ENCODE measurements at places on chromosomes 3 and 15. TPM values are rescaled to one million over a fixed set of nuclear protein-coding genes. Genes with fewer than 3 reads are reported as not detected.
A peak's percentile ranks its signal among the peaks of the same experiment; 100 is the strongest.

DNA sequence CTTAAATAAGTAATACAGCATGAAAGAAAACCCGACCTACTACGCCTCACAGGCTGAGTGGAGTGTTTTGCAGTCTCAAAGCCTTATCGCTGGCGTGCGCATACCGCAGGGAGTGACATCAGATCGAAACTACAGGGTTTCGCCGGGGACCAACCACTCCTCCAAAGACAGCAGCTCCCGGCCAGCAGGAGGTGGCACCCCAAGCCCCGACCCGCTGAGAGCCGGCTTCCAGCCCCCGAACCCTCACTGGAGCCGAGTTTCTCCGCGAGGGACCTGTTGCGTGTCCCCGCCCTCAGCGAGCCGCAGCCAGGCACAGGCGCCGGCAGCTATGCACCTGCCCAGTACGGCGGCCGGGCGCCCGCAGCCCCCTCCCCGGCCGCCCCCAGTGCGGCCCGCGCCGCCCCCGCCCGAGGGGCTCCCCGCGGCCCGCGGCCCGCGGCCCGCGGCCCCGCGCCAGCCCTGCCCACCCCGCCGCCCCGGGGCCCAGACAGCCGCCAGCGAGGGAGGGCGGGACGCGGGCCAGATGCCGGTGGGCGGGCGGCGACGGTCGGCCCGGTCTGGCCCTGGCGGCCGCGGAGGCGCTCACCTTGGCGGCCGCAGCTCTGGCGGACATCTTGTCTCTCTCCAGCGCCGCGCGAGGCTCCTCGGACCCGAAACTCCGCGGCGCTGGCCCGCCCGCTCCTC is 710 bp downstream of the TJP1 start:
- DNase-seq: peak; percentile 44

- no peak for DNase-seq
These were observed 10.7 kb downstream of the RBM15B start for GRCh38 chr3:51401735-51402134.

DNA sequence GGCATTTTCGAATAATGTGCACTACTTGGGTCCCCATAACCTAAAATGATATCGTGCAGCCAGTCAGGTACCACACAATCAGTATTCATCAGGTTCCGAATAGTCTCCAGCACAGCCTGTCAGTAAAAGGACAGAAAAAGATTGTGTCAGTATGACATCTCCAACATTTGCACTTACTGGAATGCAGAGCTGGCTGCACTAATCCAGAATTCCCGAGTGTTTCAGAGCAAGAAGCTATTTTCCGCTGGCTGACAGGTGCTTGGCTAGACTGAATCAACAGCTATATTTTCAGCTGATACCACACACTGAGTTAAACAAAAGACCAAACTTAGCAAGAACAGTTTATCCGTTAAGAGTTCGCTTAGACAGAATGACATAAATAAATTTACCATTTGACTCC is 68.8 kb downstream of the AQR start:
- no peak for DNase-seq

- DNase-seq: no peak
These were observed 123.2 kb upstream of the TUSC7 start for GRCh38 chr3:116586285-116586944.

DNA sequence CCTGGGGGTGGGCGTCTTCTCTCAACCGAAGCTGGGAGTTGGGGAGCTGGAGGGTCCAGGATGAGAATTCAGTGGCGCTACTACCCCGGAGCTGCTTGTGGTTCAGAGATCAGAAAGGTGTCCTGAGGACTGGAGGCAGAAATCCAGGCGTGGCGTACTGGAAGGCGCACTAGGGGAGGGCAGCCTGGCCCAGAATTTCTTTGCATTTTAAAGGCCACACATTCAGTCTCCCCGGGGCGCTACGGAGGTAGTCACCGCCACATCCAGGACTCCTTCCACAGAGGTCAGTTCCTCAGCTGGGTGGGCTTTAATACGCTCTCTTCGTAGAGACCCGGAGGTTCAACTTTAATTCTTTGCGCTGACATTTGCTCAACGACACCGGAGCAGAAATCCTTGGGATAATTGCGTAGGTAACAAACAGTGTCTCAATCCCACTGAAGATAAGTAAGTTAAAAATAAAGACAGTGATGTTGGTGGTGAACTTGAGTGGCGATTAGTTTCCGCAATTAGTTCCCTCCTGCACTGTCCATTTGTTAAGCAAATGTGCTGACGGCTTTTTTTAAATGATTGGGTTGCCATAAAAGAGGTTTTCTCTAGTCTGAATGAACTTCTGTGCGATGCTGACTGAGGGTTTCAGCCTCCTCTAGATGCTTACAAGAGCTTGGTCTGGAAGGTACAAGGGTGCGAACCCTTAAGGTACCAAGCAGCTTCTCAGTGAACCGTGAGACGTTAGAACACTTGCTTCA is 535 bp downstream of the MCTP2 start:
- DNase-seq: no peak

DNA sequence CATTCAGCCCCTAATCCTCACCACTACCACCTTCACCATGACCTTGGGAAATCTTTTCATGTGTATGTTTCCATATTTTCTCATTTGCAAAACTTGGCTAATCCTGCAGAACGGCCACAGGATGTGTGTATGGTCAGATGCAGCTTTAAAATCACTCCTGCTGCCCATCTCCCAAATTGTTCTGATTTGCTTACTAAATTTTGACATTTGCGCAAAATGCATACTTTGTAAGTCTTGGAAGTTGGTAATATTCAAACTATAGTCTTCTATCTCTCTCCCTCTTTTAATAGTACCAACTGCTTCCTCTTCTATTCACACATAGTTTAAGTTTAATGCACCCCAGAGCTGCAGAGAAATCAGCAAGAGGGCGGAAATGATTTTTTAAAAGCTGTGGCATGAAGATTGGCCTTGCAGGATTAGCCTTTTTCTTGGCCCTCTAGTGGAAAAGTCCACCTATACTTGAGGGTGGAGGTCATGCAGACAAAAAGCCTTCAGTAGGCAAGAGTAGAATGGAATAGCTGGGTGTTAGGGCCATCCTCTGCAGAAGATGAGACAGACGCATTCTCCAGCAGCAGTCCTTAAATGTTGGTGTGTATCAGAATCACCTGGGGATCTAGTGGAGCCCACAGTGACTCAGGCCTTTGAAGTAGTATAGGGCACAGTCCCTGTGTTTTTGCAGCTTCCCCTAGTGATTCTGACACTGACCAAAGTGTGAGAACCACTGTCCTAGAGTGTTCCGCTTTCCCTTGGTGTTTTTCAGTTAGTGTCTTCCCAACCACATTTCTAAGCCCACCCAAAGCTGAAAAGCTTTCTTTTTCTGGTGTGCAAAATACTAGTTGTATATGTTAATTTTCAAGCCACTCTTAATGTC is 181.7 kb downstream of the CHST2 start:
- DNase-seq: no peak

DNA sequence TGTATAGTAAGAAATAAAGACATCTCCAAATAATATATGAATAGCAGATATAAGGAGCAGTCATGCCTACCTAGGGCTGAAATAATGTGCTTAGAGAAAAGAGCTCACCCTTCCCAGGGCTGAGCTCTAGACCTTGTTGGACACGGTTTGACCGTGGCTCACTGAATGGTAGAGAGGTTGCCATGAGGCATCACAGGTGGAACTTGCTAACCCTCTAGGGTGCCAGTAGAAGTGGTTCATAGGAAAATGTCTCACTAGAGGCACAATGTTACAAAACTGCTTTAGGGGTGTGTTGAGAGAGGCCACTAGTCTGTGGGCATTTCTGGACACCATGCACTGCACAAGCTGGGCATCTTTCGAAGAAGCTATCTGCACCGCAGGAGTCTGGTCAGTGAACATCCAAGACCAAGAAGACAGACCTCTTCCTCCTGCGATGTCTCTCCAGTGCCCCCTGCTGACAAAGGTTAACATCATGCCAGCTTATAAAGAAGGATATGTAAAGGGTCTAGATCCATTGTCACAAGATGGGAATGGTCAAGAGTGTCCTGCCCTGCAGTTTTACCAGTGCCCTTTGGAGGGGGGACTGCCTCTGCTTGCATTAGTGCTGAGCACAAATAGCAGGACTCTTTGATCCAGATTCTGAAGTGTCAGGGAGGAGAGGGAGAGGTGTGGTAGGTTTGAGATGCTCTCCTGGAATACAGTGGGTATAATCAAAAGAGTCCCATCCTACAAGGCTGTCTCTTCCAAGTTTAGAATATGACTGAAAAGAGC is 266.8 kb downstream of the ZNF385D start:
- DNase-seq: no peak

DNA sequence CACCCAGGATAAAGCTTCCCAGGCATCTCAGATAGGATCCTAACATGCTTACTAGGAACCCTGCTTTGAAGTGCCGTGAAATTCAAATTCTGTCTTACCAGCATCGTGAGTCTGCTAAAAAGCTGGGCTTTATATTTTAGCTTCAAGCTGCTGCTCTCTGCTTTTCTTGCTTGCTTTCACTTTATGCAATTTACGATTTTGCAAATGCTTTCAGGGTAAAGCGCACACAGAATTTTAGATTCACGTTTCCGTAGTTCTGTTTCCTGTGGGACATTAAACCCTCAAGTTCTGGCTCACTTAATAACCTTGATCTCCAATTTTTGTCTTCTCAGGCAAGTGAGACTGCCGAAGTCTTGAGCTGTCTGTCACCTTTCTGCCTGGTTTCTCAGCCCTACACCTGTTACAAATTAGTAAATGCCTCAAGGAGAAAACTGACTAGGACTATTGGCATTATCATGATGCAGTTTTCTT is 170.5 kb upstream of the TGFBR2 start:
- DNase-seq: no peak

DNA sequence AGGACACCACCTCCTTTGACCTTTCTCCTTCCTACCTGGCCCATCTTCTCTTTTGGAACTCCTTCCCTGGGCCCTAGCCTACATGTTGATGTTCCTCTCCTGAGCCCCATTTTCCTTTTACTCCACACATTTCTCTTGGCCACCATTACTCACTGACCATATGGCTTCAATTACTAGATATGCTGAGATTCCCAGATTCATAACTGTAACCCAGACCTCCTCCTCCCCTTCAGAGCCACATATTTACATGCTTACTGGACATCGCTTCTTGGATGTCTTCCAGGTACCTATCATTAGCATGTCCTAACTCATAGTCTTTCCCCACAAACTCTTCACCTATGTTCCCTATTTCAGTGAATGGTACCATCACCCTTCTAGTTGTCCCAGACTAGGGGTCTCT is 24.4 kb upstream of the TRIM59 start:
- DNase-seq: no peak

DNA sequence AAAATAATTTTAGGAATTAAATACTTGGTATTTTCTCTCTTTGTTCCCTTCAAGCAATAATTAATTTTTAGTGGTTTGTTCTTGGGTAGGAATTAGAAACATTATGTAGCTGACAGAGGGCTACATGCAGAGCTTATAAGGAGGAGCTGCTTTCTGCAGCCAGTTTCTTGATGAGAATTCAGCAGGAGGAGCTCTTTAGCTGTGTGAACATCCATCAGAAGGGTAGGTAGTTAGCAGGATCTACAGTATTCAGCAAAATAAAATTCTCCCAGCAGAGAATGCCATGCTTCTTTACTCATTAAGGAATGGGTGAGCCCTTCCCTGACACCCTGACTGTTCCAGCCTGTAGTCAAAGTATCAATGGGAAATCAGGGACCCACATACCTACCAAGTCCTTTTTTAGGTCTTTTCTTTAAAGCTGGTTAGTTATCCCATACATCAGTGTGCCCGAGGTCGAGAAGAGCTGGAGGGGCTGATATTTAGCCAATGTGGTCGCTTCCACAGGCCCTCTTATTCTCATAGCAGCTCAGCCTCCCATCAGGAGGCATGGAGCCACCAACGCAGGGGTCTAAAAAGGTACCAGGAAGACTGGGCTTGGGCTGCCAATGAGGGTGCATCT is 54.0 kb downstream of the KCNAB1 start:
- no peak for DNase-seq

DNA sequence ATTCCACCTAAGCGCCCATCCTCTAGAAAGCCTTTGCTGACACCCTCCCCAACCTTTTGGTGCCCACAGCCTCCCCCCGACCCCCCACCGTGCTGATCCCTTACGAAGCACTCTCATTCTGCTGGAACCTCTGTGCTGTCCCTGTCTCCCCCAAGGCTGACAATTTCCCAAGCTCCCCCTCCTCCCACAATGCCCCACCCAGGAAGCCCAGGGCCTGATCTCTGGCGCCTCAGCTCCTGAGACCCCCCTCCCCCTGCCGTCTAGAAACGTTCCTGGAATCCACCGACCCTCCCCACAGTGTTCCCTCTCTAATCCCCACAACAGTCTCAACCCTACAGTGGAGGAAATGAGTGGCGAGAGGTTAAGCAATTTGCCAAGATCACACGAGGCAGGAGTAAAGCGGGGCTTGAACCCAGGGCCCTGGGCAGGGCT is 18.3 kb downstream of the MYL3 start:
- no peak for DNase-seq

DNA sequence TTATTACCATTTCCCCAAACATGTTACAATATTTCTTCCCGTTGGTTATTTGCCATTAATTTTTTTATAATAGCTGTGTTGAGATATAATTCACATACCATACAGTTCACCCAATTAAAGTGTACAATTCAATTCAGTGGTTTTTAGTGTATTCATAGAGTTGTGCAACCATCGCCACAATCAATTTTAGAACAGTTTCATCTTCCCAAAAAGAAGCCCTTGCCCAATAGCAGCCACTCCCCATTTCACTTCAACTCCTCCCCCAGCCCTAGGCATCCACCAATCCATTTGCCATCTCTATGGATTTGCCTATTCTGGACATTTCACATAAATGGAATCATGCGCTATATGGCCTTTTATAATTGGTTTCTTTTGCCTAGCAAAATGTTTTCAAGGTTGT is 225.1 kb downstream of the EPHB1 start:
- DNase-seq: no peak

DNA sequence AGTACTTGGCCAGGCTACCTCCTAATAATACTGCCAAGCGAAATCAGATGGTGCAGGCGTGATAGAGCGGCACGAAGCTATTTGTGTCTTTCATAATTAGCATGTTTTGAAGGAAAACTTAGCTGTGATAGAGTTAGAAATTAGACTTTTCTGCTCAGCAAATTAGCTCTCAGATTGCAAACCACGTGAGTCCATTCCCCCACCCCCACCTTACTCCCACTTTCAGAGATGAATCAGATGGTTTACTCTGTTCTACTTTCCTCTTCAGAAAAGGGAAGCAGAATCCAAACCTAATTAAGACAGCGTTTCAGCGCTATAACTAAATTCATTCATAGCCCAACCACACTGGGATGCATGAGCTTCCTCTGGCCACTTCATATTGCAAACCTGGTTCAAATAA is 214.6 kb downstream of the SLCO3A1 start:
- no peak for DNase-seq

The PTPN23 gene
- 10.6 TPM for total RNA-seq

The GOLGA8R gene
- 1.3 TPM for total RNA-seq

The PLSCR2 gene
- total RNA-seq: 0.25 TPM

The RLBP1 gene
- not detected for total RNA-seq

The IFRD2 gene
- 55.7 TPM for total RNA-seq

The ROBO2 gene
- 19.4 TPM for total RNA-seq

The KBTBD13 gene
- not detected for total RNA-seq

The BNIP2 gene
- total RNA-seq: 32.4 TPM

The CP gene
- total RNA-seq: 1,748 TPM

The ACKR4 gene
- total RNA-seq: 0.37 TPM

The MST1R gene
- total RNA-seq: 0.42 TPM
